ENCODE measurements at places on chromosomes 1 and 21.

DNA sequence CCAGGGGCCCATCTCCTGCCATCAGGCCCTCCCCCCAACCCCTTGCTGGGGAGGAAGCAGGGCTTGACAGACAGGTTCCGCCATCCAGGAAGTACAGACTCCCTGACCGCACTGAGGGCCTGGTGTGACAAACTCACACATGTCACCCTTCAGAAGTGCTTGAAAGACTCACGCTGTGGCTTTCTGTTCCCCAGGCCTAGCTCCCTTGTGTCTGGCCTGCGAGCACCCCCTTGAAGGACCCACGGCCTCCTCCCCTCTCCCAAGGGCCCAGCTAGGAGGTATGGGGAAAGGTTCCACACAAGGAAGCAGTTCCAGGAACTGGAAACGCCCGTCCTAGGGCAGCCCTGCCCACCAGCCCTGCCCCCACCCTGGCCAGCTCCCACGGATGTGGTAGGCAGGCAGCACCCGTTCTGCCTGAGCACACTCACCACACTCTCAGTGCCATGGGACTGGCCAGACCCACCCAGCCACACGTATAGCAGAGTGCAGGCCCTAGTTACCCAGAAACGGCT, 26.7 kb downstream of the SLC2A1 start:
- no peak for DNase-seq

DNA sequence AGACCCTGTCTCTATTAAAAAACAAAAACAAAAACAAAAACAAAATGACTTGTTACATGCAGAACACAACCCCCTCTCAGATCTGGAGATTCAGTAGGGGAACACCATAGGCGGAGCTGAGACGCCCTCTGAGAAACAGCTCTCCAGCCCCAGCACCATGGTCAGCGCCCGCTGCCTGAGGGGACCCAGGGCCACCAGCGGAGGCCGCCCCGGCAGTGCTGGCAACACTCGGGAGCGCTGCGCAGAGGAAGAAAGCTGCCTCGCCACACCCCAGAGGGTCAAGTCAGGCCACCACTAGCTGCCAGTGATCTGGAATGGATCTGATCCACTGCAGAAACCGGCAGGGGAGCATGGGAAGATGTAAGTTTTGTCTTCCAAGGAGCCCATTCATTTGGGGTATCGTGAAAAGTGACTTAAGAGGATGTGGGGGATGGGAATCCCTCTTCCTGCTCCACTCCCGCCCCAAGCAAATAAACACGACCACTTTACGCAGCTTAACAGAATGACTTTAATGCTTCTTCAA, 3.1 kb downstream of the ACTA1 start:
- DNase-seq: no peak

- no peak for DNase-seq
These were observed 25.3 kb downstream of the CHI3L2 start for GRCh38 chr1:111252786-111253185.

GRCh38 chr1:180280617-180281016, 50.6 kb downstream of the LHX4 start:
- no peak for DNase-seq

GRCh38 chr1:216111842-216112241, 311.4 kb downstream of the USH2A start:
- peak; percentile 6 for DNase-seq

- peak; percentile 22 for DNase-seq
These were observed 194.1 kb downstream of the ROR1 start for GRCh38 chr1:63967901-63968300.

GRCh38 chr21:15108801-15109200, 44.0 kb upstream of the NRIP1 start:
- DNase-seq: no peak

DNA sequence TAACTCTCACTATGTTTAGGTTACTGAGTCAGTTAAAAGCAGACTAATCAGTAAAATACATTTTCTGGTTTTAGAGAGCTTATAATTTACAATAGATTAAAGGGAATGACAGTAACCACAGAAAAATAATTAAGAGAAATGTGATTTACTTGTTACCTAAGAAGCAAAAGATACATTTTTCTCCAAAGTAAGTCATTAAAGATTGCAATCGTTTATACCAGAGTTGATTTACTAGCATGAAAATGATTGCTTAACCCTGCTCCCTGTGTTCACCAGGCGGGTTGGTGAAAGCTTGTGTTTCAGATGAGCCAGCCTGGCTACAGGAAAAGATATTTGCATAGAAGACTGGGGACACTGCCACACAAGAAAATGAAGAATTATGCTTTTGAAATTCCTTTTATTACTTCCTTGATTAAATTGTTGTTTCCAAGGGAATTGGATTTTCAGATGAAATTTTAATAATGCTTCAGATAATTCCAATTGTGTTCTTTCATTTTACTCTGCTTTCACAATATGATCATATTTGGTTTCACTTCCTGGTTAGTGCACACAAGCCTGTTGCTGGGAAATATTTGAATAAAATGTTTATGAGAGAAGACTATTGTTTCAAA, 27.9 kb downstream of the LRRC8B start:
- no peak for DNase-seq

DNA sequence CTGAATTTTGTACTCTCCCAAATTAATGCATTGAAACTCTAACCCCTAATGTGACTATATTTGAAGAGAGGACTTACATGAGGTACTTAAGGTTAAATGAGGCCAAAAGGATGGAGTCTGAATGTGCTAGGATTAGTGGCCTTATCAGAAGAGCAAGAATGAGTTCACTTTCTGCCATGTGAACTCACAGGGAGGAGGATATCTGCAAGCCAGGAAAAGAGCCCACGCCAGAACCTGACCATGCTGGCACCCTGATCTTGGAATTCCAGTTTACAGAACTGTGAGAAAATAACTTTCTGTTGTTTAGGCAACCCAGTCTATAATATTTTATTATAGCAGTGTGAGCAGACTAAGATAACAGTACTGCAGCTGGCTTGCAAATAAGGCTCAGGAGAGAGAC, 12.2 kb upstream of the FASLG start:
- no peak for DNase-seq

GRCh38 chr1:181169281-181169865, 80.9 kb downstream of the IER5 start:
- no peak for DNase-seq

GRCh38 chr21:33070998-33071769, 1.2 kb downstream of the OLIG1 start:
- DNase-seq: no peak

DNA sequence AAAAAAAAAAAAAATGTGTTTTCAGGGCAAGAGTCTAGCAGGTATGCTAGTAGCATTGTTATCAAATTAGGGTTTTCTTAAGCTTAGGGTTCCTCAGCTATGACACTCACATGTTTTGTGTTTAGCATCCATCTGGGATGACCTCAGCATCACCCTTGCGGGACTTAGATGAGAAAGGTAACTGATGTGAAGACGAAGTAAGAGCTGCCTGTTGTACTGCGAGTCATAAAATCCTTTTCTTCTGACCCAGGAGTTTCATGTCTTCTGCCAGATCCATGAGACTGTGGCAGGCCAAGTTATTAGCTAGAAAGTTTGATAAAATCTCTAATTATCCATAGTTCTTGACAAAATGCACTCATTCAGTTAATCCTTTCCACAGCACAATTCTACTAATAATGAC, 1251.1 kb downstream of the AMY1C start:
- DNase-seq: no peak

- DNase-seq: no peak
These were observed 49.6 kb upstream of the DAB1 start for GRCh38 chr1:57473448-57473847.

GRCh38 chr1:10656431-10656830, 140.0 kb downstream of the CASZ1 start:
- DNase-seq: no peak

DNA sequence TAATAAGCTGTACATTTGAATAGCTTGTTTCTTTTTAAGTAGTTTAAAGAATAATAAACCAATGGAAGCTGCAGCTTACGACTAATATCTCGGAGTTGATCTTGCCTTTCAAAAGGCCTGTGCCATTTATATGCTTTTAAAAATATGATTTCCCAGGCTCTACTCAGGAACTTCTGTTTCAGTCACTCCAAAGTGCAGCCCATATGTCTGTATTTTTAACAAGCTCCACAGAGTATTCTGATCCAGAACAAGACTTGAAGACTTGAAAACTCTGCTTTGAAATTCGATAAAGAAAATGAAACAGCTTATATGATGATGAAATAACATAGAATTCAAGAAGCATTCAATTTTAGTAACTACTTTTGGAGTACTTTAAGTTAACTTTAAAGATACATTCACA, 79.1 kb upstream of the PLPPR4 start:
- DNase-seq: no peak

DNA sequence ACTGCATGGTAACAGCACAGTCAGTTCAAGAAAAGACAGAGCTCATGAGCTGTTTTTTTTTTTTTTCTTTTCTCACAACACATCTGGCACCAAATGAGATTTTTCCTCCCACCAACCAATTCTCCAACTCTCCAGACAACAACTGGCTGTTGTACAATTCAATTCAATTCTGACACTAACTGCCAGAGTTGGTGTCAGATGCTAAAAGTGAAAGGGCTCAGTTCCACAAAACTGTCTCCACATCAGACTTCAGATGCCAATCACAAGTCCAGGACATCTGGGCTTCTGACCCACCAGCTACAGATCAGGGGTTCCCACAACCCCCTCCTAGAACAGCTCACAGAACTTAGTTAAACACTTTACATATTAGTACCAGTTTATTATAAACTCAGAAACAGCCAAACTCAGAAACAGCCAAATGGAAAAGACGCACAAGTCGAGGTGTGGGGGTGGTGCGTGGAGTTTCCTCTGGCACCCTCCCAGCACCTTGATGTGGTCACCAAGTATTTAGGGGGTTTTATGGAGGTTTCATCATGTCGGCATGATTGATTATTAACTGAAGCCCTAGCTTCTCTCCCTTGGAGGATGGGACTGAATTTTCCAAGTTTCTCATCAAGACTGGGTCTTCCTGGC, 39.2 kb upstream of the LRRC8D start:
- no peak for DNase-seq

DNA sequence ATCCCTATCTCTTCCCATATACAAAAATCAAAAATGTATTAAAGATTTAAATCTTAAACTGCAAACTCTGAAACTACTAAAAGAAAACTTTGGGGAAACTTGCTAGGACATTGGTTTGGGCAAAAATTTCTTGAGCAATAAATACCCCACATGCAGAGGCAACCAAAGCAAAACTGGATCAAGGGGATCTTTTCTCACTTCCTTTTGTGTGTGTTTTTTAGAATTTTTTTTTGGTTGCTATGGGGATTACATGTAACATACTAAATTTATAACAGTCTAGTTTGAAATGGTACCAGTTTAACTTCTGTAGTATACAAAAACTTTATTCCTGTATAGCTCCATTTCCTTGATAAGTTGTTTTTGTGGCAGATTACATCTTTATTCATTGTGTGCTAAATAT, 16.8 kb downstream of the MAST2 start:
- DNase-seq: no peak

- no peak for DNase-seq
These were observed 3.4 kb upstream of the ACOT7 start for GRCh38 chr1:6396998-6397397.

GRCh38 chr1:235105051-235106043, 23.3 kb downstream of the TOMM20 start:
- peak; percentile 22 for DNase-seq

- peak; percentile 57 for DNase-seq
These were observed 125.7 kb upstream of the CXADR start for GRCh38 chr21:17387030-17387617.

GRCh38 chr1:6489799-6490180, 1.7 kb downstream of the PLEKHG5 start:
- peak; percentile 51 for DNase-seq

DNA sequence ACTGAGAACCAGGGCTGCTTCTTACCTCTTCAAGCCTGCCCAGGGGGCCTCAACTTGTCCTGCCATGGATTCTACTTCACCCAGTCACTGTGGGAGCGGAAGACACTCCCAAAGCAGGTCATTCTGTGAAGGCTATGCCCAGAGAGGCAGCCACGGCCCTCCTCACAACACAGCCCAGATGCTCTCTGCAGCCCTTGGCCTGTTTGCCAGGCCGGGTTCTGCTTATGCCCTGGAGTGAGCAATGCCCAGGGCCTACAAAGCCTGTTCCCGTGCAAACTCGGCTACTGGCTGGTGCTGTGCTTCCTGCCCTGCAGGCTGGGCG, 33.8 kb upstream of the SLC30A1 start:
- no peak for DNase-seq

- DNase-seq: no peak
These were observed 2.9 kb upstream of the SYT2 start for GRCh38 chr1:202713110-202713509.

- DNase-seq: no peak
These were observed 11.2 kb downstream of the S100A10 start for GRCh38 chr1:151982300-151983005.

- no peak for DNase-seq
These were observed 1.4 kb downstream of the ORC1 start for GRCh38 chr1:52402860-52403240.

DNA sequence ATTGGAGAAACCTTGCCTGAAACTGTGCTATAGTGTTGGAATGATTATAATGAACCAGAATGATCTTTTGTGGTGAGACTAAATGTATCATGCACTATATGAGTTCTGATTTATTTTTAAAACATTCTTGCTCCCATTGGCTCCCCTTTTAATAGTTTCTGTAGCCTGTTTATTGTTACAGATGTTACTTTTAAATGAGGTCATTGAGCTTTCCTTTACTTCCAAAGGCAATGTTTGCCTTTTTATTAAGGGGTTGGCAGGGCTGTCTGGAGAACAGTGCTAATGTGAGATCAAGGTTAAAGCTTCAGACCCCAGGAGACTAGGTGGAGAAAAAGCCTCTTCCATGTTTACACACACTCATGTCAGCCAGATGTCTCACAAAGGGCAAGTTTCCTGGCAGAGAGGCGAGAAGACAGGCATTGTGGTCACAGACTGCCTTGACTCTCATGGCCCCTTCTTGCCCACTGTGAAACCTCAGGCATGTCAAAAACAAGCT, 120.6 kb upstream of the RAVER2 start:
- DNase-seq: peak; percentile 1

DNA sequence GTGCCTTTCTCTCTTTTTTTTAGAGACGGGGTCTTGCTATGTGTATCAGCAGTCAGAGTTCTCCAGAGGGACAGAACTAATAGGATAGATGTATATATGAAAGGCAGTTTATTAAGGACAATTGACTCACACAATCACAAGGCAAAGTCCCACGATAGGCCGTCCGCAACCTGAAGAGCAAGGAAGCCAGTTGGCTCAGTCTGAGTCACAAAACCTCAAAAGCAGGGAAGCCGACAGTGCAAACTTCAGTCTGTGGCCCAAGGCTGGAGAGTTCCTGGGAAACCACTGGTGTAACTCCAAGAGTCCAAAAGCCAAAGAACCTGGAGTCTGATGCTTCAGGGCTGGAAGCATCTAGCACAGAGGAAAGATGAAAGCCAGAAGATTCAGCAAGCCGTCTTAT, 16.3 kb upstream of the H3-3A start:
- peak; percentile 67 for DNase-seq

- DNase-seq: no peak
These were observed 22.5 kb downstream of the CACHD1 start for GRCh38 chr1:64492424-64492823.

GRCh38 chr1:248775441-248775840, 19.9 kb upstream of the LYPD8 start:
- no peak for DNase-seq
